ENCODE measurements at places on chromosomes 2 and 18.

GRCh38 chr18:49884465-49884864 lies 71.1 kb upstream of the ACAA2 start:
- no peak for DNase-seq

- no peak for DNase-seq
These were observed 1118.2 kb downstream of the DPP10 start for GRCh38 chr2:115560666-115561065.

DNA sequence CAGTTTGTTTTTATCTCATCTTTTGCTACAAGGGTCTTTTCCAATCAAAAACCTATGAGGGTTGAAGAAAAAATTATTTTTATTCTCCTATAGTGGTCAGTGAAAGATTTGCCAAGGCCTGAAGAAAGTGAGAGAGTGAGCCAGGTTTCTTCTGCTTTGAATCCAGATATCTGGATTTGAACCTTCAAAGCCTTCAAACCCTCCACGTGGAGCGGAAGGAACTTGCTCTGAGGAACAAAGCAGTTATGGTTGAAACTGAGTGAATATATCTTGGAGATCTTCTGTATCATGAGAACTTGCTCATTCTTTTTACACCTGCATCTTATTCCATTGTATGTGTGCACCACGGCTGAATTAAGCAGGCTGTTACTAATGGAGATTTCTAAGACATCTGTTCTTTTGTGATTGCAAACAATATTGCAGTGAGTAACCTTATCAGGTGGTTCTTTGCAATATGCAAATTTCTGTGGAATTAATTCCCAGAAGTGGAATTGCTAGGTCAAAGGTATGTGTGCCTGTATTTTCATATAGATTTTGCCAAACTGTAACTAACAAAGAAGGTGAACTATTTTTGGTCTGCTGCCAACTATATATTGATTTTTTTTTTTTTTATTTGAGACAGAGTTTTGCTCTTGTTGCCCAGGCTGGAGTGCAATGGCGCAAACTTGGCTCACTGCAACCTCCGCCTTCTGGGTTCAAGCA lies 147.9 kb downstream of the B3GNT2 start:
- DNase-seq: no peak

GRCh38 chr2:76980067-76980787 lies 541.9 kb downstream of the LRRTM4 start:
- DNase-seq: no peak

DNA sequence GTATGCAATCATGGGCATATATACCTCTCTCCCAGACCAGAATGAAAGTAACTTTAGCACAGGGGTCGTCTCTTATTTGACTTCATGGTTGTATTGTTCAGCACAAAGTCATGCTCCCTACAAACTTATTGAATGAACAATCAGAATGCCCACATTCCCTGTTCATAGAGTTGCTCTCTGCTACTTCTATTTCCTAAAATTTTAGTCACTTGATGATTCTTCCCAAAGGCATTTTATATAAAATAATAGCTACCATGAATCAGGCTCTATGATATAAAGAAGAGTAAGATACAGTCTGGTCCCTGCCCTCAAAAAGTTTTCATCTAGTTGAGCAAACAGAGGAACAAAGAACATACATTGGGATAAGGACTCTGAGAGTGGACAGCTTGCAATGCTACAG lies 162.2 kb downstream of the SLC39A10 start:
- no peak for DNase-seq

DNA sequence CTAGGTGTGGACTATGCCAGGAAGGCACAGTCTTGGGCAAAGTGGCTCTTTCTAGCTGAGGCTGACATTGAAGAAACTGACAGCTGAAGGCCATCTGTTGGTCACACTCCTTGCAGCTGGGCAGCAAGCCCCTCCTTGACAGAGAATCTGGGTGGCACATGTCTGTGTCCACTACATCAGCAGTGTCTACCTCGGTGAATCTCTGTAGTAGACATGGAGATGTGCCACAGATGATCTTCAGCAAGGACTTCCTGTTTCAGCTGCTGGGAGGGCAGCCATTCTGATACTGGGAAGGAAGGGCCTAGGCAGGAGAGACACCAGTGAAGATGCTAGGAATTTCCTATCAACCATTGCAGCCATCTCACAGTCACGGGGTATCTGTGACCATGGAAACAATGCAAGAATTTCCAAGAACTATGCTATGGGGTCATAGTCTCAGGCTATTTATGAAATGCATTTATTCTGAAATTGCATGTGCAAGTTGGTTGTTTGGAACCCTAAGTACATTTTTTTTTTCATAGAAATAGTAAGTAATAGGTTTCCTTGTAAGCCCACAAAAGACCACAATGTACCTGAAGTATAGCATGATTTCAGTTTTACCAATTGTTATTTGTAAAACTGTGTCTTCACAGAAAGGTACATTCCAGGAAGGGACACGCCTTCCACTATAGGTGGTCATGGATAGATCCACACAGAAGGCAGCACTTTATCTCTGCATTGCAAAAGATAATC lies 63.8 kb upstream of the DARS1 start:
- no peak for DNase-seq

DNA sequence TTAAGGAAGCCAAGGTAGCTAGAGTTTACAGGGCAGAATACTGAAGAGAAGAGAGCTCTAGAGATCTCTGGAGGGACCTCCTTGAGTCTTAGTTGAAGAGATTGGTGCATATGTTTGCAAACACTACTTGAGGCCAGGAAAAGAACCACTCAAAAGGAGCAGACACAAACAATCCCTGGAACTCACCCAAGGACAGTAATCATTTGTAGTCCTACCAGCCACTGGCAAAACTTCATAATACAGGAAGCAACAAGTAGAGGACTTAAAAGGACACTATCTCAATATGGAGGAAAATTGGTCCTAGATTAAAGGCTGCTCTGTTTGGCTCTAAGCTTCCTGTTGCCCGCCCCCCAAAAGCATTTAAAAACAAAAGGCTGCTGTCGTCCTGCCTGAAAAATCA lies 46.9 kb upstream of the UBXN4 start:
- no peak for DNase-seq

- no peak for DNase-seq
These were observed 49.7 kb upstream of the CDC42EP3 start for GRCh38 chr2:37721201-37721560.

DNA sequence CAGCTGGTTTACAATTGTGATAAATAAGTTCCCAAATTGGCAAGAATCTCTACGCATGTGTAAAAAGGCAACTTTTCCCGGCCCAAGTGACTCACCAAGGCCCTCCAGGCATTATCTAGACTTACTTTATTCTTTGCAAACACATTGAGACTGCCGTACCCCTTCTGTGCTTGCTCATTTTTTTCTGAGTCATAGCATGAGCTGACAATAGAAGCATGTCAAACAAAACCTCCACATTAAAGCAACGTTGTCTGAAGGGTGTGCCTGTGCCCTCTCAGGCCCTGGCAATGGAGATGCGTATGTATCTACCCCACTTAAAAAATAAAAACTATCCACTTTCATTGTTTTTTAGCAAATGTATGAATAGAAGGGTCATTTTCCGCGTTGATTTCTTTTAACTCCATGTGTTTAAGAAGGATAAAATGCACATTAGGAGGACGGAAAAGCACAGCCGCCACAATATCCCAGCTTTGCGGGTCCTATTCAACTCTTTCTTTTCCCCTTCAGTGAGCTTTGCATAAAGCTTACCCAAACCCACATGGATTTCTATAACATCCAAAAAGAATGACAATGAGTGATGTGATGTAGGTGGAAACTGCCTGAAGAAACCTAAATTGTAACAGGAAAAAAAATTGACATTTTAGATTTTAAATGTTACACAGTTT lies 298.2 kb downstream of the CDCA7 start:
- DNase-seq: no peak

DNA sequence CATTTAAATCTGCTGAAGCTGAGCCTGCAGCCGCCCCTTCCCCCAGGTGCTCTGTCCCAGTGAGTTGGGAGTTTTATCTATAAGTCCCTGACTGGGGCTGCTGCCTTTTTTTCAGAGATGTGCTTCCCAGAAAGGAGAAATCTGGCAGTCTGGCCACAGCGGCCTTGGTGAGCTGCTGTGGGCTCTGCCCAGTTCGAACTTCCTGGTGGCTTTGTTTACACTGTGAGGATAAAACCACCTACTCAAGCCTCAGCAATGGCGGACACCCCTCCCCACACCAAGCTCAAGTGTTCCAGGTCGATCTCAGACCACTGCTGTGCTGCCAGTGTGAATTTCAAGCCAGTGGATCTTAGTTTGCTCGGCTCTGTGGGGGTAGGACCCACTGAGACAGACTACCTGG lies 97.3 kb downstream of the ACAA2 start:
- no peak for DNase-seq

DNA sequence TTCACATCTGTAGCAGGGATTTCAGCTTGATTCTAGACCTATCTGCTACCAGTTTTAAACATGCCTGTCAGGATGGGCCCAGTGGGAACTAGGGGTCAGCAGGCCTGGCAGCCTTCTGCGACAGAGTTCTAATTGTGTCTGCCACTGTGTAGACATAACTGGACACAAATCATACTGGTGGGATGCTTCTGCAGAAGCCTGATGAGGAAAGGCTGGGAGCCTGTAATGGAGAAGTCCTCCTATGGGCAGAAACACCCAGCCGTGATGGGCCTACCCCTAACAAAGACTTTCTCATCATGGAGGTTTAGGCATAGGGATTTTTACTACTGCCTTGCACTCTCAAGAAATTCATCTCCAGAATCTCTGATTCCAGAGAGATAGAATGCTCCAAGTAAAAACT lies 166.9 kb downstream of the PDE11A start:
- no peak for DNase-seq

DNA sequence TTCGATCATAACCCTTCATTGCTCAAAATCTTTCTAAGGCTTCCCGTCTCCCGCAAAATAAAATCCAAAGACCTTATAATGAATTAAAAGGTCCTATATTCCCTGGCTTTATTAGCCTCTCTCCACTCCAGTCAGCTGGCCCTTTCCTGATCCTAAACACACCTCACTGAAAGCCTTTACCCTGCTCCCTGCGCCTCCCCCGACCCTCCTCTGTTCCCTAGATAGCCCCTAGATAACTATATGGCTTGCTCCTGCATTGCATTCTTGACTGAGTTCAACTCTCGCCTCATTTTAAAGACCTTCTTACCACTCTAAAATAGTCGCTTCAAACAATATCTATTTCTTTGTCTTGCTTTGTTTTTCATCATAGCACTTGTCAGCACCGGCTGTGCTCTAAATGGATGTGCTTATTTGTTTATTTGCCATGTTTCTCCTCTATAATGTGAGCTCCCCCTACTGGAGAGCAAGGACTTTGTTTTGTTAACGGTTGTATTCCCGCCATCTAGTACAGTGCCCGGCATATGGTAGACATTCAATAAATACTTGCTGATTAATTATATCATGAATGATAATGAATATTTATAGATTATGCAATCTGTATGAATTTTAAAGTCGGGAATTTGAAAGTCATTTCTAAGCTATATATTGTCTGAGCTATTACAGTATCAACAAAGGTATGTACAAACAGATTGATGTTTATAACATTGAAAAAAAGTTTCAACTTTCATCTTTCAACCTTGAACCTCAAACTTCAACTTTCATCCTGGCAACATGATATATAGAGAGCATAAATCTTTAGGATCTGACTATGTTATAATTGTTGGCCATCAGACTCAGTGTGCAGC lies 32.4 kb upstream of the VIT start:
- DNase-seq: no peak

DNA sequence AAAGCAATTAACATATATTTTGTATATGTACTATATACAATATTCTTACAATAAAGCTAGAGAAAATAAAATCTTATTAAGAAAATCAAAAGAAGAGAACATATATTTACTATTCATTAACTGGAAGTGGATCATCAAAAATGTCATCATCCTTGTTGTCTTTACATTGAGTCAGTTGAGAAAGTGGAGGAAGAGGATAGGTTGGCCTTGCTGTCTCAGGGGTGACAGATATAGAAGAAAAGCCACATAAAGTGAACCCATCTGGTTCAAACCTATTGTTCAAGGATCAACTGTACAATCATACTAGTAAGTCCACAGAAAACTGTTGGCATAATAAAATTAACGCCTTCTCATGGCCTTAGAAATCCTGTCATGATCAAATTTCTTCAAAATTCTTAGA lies 26.6 kb downstream of the SESTD1 start:
- DNase-seq: no peak

GRCh38 chr2:104976603-104977120 lies 61.2 kb upstream of the MRPS9 start:
- peak; percentile 50 for DNase-seq

- DNase-seq: no peak
These were observed 154.6 kb downstream of the ANKRD36 start for GRCh38 chr2:97267411-97268074.
